Spinal cord (tissue), 10 donors: ENCODE measurements at places on chromosomes 12 and 14. TPM values are rescaled to one million over a fixed set of nuclear protein-coding genes. Genes with fewer than 3 reads are reported as not detected.
A peak's percentile ranks its signal among the peaks of the same experiment; 100 is the strongest.

- H3K36me3 ChIP-seq: no peaks in the 10 kb centered on the region
- no peak overlapping the region for H3K27ac ChIP-seq
- DNase-seq: no peak
- no peak overlapping the region for H3K4me3 ChIP-seq
Observed at GRCh38 chr12:76113800-76114757, 29.6 kb upstream of the NAP1L1 start.

DNA sequence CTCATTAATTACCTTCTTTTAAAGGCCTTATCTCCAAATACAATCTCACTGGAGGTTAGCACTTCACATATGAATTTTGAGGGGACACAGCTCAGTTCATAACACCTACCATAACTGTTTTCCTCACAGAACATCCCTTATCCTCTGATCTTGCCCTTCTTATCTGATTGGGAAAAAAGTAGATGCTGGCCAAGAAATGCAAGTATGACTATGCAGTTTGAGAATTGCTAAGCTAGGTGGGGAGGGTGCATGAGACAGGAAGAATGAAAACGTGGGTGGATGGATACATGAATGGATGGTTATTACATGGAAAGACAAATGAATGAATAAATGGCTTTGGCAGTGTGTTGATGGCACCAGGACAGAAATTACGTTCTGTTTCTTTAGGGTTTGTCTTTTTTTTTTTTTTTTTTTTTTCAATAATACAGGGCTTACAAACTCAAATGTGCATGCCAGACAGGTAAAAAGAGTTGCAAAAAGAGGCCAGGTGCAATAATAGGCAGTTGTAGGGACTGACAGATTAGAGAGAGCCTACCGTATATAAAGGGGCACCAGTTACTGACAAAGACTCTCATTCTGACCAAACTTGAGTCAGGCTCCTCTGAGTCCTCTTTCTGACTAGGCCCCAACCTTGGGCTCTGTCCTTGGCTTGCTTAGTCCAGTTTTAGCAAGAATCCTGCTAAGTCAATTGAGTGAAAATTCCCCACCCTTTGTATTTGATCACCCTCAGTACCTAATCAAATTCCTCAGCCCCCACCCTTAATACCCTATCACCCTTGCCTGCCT lies 304.9 kb downstream of the ZFP36L1 start:
- peaks cover 10% of the 10 kb centered on the region for H3K4me1 ChIP-seq
- no peak for DNase-seq
- no peaks in the 10 kb centered on the region for H3K27me3 ChIP-seq
- no peak overlapping the region for H3K27ac ChIP-seq
- no peaks in the 10 kb centered on the region for H3K36me3 ChIP-seq
- no peak overlapping the region for H3K4me3 ChIP-seq

- DNase-seq: no peak
- H3K27me3 ChIP-seq: peaks cover 8% of the 10 kb centered on the region
- no peak overlapping the region for H3K27ac ChIP-seq
- peaks cover 11% of the 10 kb centered on the region for H3K36me3 ChIP-seq
- H3K4me3 ChIP-seq: no peak overlapping the region
- H3K4me1 ChIP-seq: peaks cover 65% of the 10 kb centered on the region
Observed at GRCh38 chr14:99600232-99600888, 3.6 kb downstream of the CCDC85C start.

DNA sequence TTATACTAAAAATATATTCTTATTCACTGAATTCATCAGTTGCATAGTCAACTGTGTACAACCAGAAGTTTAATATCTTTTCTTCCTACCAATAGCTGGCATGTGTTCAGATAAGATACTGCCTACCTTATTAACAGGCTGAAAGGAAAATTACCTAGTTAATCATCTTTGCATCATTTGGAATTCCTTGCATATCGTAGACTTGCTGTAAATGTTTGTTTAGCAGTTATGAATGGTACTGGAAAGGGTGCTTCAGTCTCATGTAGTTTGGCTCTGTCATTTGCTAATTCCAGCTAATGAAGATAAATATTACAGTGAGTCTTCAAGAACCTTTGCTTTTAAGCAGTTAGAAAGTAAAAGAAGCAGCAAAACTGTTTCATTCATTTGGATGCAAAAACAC lies 84.4 kb downstream of the PPHLN1 start:
- no peak for DNase-seq
- no peak overlapping the region for H3K4me3 ChIP-seq

DNA sequence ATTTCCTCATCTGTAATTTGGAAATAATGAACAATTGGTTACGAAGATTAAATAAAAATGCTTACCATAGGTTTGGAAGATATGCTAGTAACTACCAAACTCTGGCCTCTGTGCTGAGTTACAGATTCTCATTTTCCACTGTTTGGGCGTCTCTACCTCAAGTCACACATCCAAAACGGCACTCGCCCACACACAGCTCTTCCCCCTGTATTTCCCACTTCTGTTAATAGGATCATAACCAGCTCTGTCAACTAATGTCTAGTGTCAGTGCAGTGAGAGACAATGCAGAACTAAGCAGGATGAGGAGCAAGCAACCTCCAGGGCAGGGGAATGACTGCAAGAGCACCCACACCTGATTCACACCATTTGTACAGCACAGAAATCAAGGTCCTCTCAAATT lies 10.9 kb upstream of the SYCP3 start:
- peaks cover 26% of the 10 kb centered on the region for H3K36me3 ChIP-seq
- no peak overlapping the region for H3K27ac ChIP-seq
- no peak overlapping the region for H3K4me3 ChIP-seq
- no peak for DNase-seq

The NRL gene
- 2.4 TPM for total RNA-seq

The MGP gene
- total RNA-seq: 326 TPM

DNA sequence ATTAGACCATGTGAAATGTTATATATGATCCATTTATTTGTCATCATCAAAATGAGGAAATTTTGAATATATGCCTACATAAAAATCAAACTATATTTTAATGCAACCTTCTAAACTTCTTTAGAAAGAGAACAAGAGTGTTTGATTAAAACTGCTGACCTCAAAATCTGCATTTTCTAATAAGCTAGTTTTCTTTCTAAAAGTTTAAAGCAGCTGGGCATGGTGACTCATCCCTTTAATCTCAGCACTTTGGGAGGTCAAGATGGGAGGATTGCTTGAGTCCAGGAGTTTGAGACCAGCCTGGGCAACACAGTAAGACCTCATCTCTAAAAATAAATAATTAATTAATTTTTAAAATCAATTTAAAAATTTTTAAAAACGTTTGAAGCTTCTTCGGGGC lies 36.2 kb downstream of the GNPTAB start:
- no peak overlapping the region for H3K27ac ChIP-seq
- no peaks in the 10 kb centered on the region for H3K27me3 ChIP-seq
- no peak overlapping the region for H3K4me3 ChIP-seq
- no peaks in the 10 kb centered on the region for H3K4me1 ChIP-seq
- peaks cover 2% of the 10 kb centered on the region for H3K36me3 ChIP-seq

The AACS gene
- total RNA-seq: 19.8 TPM

The GALNT16 gene
- total RNA-seq: 20.4 TPM

DNA sequence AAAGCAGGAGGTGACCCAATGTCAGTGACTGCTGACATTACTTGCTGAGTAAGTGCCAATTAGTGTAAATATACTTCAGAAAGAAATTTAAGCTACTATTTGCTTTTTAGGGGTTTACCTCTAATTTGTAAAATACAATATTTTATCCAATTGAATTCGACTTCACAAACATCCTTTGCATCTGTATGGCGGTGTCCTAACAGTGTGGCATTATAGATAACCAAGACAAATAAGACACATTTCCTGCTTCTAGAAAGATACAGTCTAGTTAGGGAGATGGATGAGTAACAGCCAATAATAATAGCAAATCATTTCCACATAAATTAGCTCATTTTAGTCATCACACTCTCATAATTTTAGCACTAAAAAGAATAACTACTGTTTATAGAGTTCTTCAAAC lies 196.5 kb downstream of the AKAP6 start:
- DNase-seq: no peak
- H3K27ac ChIP-seq: no peak overlapping the region
- H3K27me3 ChIP-seq: no peaks in the 10 kb centered on the region

The HRK gene
- total RNA-seq: 2.8 TPM

The TSPAN19 gene
- 0.66 TPM for total RNA-seq

The TAC3 gene
- 2.6 TPM for total RNA-seq

The BMP4 gene
- 62.8 TPM for total RNA-seq

- DNase-seq: no peak
- no peak overlapping the region for H3K4me3 ChIP-seq
- H3K27ac ChIP-seq: no peak overlapping the region
- no peaks in the 10 kb centered on the region for H3K4me1 ChIP-seq
- H3K27me3 ChIP-seq: no peaks in the 10 kb centered on the region
Observed at GRCh38 chr12:59396919-59397318, 198.9 kb upstream of the SLC16A7 start.

- no peaks in the 10 kb centered on the region for H3K36me3 ChIP-seq
- peaks cover 15% of the 10 kb centered on the region for H3K4me1 ChIP-seq
- peak; percentile 61 for DNase-seq
- peaks cover 2% of the 10 kb centered on the region for H3K27me3 ChIP-seq
- no peak overlapping the region for H3K4me3 ChIP-seq
Observed at GRCh38 chr12:129211862-129212630, 358.8 kb downstream of the GLT1D1 start.

GRCh38 chr12:18651525-18651924 lies 86.3 kb downstream of the PLCZ1 start:
- H3K27ac ChIP-seq: no peak overlapping the region
- no peaks in the 10 kb centered on the region for H3K27me3 ChIP-seq
- DNase-seq: no peak
- no peaks in the 10 kb centered on the region for H3K36me3 ChIP-seq
- no peaks in the 10 kb centered on the region for H3K4me1 ChIP-seq

DNA sequence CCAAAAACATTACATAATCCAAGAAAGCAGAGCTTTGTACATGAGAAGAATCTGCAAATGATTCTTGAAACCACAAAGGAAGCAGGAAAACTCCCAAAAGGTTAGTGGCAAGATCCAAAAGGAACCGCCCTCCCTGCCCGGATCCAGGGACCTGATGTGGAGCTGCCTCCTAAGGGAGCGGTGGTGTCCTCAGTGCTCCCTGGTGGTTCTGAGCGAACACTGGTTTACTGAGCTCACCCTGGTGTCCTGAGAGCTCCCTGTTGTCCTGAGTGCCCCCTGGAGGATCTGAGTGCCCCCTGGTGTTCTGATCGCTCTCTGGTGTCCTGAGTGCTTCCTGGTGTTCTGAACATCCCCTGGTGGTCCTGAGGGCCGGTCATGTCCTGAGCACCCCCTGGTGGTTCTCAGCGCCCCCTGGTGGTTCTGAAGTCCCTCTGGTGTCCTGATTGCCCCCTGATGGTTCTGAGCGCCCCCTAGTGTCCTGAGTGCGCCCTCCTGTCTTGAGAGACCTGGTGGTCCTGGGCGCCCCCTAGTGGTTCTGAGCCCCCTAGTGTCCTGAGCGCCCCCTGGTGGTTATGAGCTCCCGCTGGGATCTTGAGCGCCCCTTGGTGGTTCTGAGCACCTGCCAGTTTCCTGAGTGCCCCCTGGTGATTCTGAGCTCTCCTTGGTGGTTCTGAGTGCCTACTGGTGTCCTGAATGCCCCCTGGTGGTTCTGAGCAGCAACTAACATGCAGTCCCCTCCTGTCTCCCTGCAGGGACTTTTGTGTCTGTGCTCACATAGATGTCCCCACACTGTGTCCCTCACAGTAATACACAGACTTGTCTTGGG lies 891.1 kb downstream of the TMEM121 start:
- H3K4me1 ChIP-seq: no peaks in the 10 kb centered on the region
- no peak for DNase-seq
- no peaks in the 10 kb centered on the region for H3K27me3 ChIP-seq
- no peak overlapping the region for H3K4me3 ChIP-seq
- no peak overlapping the region for H3K27ac ChIP-seq

The CLECL1 gene
- not detected for total RNA-seq

The MCRS1 gene
- 59.7 TPM for total RNA-seq

DNA sequence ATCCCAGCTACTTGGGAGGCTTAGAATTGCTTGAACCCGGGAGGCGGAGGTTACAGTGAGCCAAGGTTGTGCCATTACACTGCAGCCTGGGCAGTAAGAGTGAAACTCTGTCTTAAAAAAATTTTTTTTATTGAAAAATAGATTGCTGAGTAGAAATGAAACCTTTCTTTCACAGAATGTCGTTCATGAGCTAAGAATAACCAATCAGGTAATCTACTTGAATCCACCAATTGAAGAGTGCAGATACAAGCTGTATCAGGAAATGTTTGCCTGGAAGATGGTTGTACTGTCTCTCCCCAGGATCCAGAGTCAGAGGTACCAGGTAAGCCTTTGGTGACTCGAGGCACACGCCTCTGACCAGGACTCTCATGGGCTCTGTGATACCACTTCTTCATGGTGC lies 27.0 kb downstream of the DYNC1H1 start:
- H3K27ac ChIP-seq: no peak overlapping the region
- DNase-seq: no peak
- H3K4me1 ChIP-seq: no peaks in the 10 kb centered on the region
- no peaks in the 10 kb centered on the region for H3K27me3 ChIP-seq

GRCh38 chr12:44380861-44381260 lies 495.3 kb downstream of the NELL2 start:
- H3K4me3 ChIP-seq: no peak overlapping the region
- H3K27me3 ChIP-seq: no peaks in the 10 kb centered on the region
- H3K4me1 ChIP-seq: peaks cover 3% of the 10 kb centered on the region
- H3K27ac ChIP-seq: no peak overlapping the region
- H3K36me3 ChIP-seq: no peaks in the 10 kb centered on the region

- H3K36me3 ChIP-seq: peaks cover 2% of the 10 kb centered on the region
- no peak for DNase-seq
- H3K27ac ChIP-seq: no peak overlapping the region
- H3K4me1 ChIP-seq: peaks cover 16% of the 10 kb centered on the region
- no peaks in the 10 kb centered on the region for H3K27me3 ChIP-seq
- H3K4me3 ChIP-seq: no peak overlapping the region
Observed at GRCh38 chr12:47730341-47730744, 5.1 kb upstream of the ENDOU start.

The TOMM20L gene
- not detected for total RNA-seq

The SMCO2 gene
- 0.40 TPM for total RNA-seq

GRCh38 chr14:37637341-37637740 lies 41.9 kb downstream of the TTC6 start:
- H3K27ac ChIP-seq: no peak overlapping the region
- no peaks in the 10 kb centered on the region for H3K27me3 ChIP-seq
- no peaks in the 10 kb centered on the region for H3K4me1 ChIP-seq

DNA sequence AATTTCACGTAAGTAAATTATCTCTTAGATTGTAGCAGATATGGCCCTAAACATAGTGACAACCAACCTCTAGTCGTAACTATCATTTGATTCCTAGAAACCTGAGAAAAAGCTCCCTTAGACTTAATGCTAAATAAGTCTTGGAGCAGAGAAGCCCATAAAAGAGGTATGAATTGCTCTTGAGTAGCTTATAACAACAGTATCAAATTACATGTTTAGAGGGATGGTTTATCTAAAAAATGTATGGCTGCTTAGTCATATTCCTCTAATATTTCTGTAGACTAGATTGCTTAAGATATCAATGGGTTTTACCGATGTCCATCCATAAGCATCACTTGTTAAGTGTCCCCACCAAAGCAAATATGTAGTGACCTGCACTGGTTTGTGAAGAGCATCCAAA lies 259.7 kb downstream of the NELL2 start:
- H3K36me3 ChIP-seq: no peaks in the 10 kb centered on the region
- no peaks in the 10 kb centered on the region for H3K4me1 ChIP-seq
- H3K4me3 ChIP-seq: no peak overlapping the region
- no peak overlapping the region for H3K27ac ChIP-seq
